ENCODE measurements at places on chromosomes 3 and 15.
A peak's percentile ranks its signal among the peaks of the same experiment; 100 is the strongest.

- DNase-seq = no peak
These were observed 244.8 kb downstream of the LRRN1 start for GRCh38 chr3:4043867-4044575.

DNA sequence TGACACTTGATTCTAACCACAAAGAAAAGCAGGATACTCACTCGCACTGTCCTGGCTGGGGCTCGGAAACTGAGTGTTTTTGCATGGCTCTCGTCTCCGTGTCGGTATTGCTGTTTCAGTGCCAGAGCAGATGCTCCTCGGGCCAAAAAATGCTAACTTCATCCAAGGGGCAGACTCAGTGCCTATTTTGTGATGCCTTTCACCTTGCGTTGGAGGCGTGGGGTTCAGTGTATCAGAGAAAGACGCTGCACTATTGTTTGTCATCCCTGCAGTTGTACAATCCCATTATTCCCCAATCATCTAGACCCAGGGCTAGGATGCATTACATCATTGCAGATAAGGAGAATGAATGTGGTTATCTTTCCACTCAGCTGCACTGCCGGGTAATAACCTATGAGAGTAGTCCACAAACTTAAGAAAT lies 1.4 kb downstream of the CACNA2D3 start:
- no peak for DNase-seq

DNA sequence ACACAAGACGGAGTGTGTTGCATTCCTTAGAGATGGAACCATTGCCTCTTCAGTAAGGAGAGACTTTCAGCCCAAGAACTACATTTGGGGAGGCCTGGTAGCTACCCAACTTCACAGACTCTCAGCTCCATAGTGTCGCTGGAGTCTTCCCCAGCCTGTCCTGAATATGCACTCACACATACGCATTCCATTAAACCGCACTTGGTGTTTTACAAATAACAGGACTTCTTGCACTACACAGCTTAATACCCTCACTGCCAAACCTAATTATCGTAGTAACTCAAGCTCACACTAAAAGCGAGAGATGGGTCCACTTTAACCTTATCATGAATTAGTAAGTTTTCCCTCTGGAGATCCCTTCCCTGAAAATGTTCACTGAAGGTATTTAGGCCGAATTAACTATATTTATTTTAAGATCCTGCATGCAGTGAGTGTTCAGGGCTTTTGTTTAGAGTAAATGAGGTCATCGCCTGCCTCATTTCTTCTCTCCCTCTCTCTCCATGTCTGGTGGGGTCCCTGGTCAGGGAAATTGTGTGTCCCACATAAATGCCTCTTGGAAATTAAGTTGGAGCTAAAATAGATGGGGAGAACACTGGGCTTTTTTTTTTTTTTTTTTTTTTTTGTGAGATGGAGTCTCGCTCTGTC lies 171.9 kb downstream of the FAM43A start:
- DNase-seq = no peak

- DNase-seq = peak; percentile 56
These were observed 7.1 kb downstream of the ALG3 start for GRCh38 chr3:184241447-184242296.

- DNase-seq = no peak
These were observed 37.1 kb downstream of the TJP1 start for GRCh38 chr15:29785136-29785535.

DNA sequence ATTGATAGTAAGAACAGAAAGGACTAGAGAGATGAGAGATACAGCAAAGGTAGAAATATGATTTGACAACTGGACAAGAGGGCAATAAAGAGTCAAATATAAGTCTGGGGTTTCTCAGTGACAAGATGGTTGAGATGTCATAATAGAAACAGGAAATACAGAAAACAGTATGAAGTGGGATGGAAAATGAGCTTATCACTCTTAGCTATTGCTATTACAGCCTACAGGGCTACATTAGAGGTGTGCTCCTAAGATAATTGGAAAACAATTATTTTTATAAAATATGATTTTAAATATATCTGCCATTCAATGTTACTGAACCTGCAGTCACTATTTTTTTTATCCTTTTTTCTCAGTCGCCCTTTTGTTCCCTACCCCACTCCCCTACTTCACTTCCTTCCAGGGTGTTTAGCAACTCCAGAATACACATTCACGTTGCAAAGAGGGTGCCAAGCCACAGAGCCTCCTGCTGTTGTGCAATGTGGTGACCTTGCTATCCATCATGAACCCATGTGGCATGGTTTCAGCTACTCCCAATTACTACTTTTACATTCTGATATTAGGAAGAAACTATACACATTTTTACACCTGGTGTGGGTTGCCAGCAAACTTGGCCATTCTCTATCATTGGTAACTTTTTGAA lies 6.0 kb downstream of the NRG4 start:
- no peak for DNase-seq

GRCh38 chr15:95580121-95580520 lies 750.4 kb upstream of the NR2F2 start:
- no peak for DNase-seq
